ENCODE measurements at places on chromosomes 11 and 22. TPM values are rescaled to one million over a fixed set of nuclear protein-coding genes. Genes with fewer than 3 reads are reported as not detected.

GRCh38 chr11:34667810-34668582, 47.1 kb downstream of the EHF start:
- DNase-seq = no peak
- H3K27me3 ChIP-seq = no peaks in the 10 kb centered on the region
- H3K4me3 ChIP-seq = no peak overlapping the region
- no peaks in the 10 kb centered on the region for H3K36me3 ChIP-seq

RAB38 gene
- total RNA-seq = 0.44 TPM

DNA sequence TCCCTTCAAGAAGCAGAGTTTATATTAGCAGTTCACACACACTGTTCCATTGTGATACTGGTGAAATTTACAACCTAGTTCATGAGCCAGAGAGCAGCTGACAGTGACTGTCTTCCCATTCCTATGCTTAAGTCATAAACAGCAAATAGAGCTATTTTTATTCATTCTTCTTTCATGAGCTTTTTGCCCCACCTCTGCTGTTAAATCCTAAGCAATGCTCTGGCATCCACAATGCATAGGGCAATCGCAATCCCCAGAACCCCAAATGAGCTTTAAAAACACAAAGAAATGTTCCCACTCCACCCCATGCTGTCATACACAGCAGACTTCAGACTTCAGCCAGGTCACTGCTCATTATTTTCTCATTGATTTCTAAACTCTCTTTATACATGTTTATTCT, 307.5 kb downstream of the ETS1 start:
- DNase-seq = no peak
- no peaks in the 10 kb centered on the region for H3K36me3 ChIP-seq
- no peak overlapping the region for H3K27ac ChIP-seq
- H3K27me3 ChIP-seq = no peaks in the 10 kb centered on the region
- H3K4me1 ChIP-seq = peaks cover 4% of the 10 kb centered on the region

GRAP2 gene
- total RNA-seq = 65.3 TPM

- no peaks in the 10 kb centered on the region for H3K27me3 ChIP-seq
- H3K36me3 ChIP-seq = no peaks in the 10 kb centered on the region
- no peak overlapping the region for H3K4me3 ChIP-seq
- no peak for DNase-seq
Observed at GRCh38 chr11:110955776-110956175, 243.5 kb upstream of the ARHGAP20 start.

- H3K36me3 ChIP-seq = no peaks in the 10 kb centered on the region
- DNase-seq = no peak
- H3K4me1 ChIP-seq = no peaks in the 10 kb centered on the region
- no peak overlapping the region for H3K4me3 ChIP-seq
Observed at GRCh38 chr11:83782329-83782728, 496.2 kb upstream of the CCDC90B start.

- H3K27ac ChIP-seq = no peak overlapping the region
- no peak overlapping the region for H3K4me3 ChIP-seq
- H3K36me3 ChIP-seq = no peaks in the 10 kb centered on the region
- H3K4me1 ChIP-seq = no peaks in the 10 kb centered on the region
Observed at GRCh38 chr11:2234963-2235362, 35.4 kb downstream of the ASCL2 start.

GRCh38 chr11:30434901-30435300, 112.0 kb downstream of the ARL14EP start:
- no peak overlapping the region for H3K4me3 ChIP-seq
- no peaks in the 10 kb centered on the region for H3K36me3 ChIP-seq
- DNase-seq = no peak
- H3K4me1 ChIP-seq = no peaks in the 10 kb centered on the region

- DNase-seq = no peak
- H3K4me1 ChIP-seq = no peaks in the 10 kb centered on the region
- H3K27me3 ChIP-seq = no peaks in the 10 kb centered on the region
- no peak overlapping the region for H3K4me3 ChIP-seq
- H3K36me3 ChIP-seq = no peaks in the 10 kb centered on the region
Observed at GRCh38 chr11:104124979-104125378, 39.0 kb downstream of the PDGFD start.

DNA sequence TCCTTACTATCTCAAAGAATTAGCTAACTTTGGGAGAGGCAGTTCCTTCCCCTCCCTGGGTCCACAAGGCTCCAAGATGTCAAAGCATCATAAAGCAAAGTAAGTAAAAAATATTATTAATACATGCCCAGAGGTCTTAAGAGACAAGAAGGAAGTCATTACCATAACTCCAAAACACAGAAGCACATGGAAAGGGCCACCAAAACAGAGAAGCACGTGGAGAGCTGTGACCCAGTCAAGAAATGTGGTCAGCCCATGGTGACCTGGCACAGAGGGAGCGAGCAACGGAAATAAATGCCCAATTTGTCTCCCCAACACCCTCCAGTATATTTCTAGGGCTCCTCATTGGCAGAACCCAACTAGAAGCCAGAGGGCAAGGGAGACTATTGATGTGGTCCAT, 277.5 kb upstream of the API5 start:
- DNase-seq = no peak
- H3K27me3 ChIP-seq = no peaks in the 10 kb centered on the region
- no peak overlapping the region for H3K4me3 ChIP-seq
- H3K4me1 ChIP-seq = no peaks in the 10 kb centered on the region
- H3K27ac ChIP-seq = no peak overlapping the region
- no peaks in the 10 kb centered on the region for H3K36me3 ChIP-seq

DNA sequence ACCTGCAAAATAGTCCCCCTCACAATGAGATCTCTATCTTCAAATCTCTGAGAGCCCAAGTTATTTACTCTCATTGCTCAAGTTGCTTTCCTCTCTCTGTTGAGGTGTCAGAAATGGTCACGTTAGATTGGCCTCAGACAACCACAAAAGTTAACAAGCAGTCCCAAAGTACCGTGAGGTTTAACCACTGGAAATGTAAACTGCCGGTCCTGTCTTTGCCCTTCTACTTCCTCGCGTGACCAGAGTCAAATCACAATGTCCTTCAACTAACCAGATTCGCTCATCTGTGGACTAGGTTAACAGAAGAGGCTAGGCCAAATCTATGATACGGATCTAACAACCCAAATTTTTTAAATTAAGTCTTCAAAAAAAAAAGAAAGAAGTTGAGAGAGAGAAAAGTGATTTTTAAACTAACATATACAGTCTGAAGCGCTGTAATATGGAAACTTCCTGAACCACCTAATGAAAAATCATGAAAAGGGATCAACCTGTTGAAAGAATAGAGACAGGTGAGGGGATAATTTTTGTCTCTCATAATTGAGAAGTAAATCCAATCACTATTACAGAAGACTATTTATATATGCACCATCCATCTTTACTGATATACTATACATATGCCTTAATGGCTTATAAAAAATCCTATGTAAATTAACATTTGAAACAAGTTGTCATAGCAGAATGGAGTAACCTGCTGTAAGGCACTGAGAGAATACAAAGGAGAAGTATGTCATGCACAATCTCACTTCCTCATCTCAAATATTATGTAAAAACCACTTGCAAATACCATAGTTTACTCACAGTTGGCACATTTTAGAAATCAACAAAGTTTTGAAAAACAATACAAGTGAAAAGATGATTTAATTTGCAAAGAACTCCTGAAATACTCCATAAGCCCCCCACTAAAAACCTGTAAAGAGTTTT, 3.3 kb upstream of the JAML start:
- peaks cover 27% of the 10 kb centered on the region for H3K36me3 ChIP-seq
- peaks cover 60% of the 10 kb centered on the region for H3K4me1 ChIP-seq
- no peaks in the 10 kb centered on the region for H3K27me3 ChIP-seq
- DNase-seq = no peak

TMEM45B gene
- 1.7 TPM for total RNA-seq

- H3K27me3 ChIP-seq = peaks cover 97% of the 10 kb centered on the region
- peaks cover 75% of the 10 kb centered on the region for H3K4me1 ChIP-seq
- H3K36me3 ChIP-seq = no peaks in the 10 kb centered on the region
- H3K27ac ChIP-seq = no peak overlapping the region
Observed at GRCh38 chr11:31809857-31810778, 1.0 kb downstream of the PAX6 start.

MRPL48 gene
- total RNA-seq = 10.1 TPM

PGA3 gene
- not detected for total RNA-seq

- H3K36me3 ChIP-seq = no peaks in the 10 kb centered on the region
- H3K4me3 ChIP-seq = no peak overlapping the region
- no peak for DNase-seq
- H3K27me3 ChIP-seq = no peaks in the 10 kb centered on the region
- no peaks in the 10 kb centered on the region for H3K4me1 ChIP-seq
- H3K27ac ChIP-seq = no peak overlapping the region
Observed at GRCh38 chr11:70183032-70183431, 20.1 kb upstream of the FADD start.

DNA sequence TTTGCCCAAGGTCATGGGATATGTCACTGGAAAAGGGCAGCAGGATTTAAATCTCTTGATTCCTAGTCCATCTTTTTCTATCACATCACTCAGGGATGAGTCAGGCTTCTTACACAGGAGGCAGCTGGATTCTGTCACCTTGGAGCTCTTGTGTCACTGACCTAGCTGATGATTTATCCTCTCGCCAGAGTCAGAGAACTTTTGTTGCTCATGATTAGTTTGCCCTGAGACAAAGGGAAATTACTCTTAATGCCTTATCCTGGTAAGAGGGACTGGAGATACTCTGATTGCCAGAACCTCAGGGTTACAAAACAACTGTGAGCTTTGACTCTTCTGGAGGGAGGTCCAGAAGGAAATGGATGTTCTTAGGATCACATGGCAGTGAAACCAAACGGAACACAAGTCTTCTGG, 10.1 kb downstream of the COA4 start:
- peaks cover 34% of the 10 kb centered on the region for H3K36me3 ChIP-seq
- H3K4me3 ChIP-seq = no peak overlapping the region
- no peaks in the 10 kb centered on the region for H3K4me1 ChIP-seq
- no peaks in the 10 kb centered on the region for H3K27me3 ChIP-seq
- no peak for DNase-seq

DNA sequence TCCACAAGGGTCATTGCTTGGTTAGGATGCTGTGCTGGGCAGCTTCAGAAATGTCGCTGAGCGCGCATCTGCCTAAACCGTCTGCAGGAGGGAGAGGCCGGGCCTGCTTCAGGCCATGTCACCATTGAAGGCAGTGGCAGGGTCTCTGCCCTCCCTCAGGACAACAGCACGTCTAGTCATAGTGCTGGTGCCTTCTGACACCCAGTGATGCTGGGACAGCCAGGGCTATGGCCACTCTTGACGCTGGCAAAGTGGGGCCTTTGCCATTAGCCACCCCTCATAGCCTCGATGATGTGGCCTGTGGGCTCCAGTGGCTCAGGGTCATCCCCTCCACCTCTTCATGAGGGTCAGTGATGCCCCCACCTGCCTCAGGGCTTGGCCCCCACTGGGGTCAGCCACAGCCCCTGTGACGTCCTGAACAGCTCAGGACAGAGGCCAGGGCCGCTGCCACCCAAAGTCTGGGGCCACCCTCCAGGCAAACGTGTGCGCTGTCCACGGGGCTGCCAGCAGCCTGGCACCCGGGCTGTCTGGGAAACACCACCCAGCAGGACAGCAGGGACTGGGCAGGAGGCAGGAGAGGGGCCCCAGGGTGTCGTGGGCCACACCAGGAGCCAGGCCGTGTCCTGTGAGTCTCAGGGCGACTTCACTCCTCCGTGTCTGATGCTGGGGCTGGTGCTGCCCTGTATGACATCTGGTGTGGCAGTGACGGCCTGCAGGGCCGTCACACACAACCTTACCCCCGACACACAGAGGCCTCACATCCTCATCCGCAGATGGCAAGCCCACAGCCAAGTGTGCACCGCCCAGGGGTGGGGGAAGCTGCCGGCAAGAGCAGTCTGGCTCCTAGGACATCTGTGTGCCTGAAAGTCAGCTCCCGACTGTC, 42.5 kb downstream of the CERK start:
- no peaks in the 10 kb centered on the region for H3K4me1 ChIP-seq
- H3K36me3 ChIP-seq = peaks cover 90% of the 10 kb centered on the region

GRCh38 chr11:95699631-95700470, 89.7 kb downstream of the FAM76B start:
- H3K27me3 ChIP-seq = no peaks in the 10 kb centered on the region
- no peaks in the 10 kb centered on the region for H3K36me3 ChIP-seq
- H3K4me3 ChIP-seq = peak overlapping the region; percentile 45
- no peak for DNase-seq

GRCh38 chr22:22954656-22955055, 67.0 kb downstream of the IGLL5 start:
- no peak for DNase-seq
- H3K27me3 ChIP-seq = peaks cover 7% of the 10 kb centered on the region
- H3K36me3 ChIP-seq = no peaks in the 10 kb centered on the region
- peaks cover 4% of the 10 kb centered on the region for H3K4me1 ChIP-seq
- H3K27ac ChIP-seq = no peak overlapping the region
- no peak overlapping the region for H3K4me3 ChIP-seq

DNA sequence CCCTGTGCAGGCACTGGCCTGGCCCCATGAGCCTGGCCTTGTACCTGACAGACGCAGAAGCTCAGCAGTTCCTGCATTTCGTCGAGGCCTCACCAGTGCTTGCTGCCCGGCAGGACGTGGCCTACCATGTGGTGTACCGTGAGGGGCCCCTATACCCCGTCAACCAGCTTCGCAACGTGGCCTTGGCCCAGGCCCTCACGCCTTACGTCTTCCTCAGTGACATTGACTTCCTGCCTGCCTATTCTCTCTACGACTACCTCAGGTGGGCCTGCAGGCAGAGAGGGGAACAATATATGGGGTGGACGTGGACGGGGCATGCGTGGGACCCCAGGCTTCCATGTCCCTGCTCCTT, 4.9 kb downstream of the LARGE2 start:
- H3K4me3 ChIP-seq = no peak overlapping the region
- no peak overlapping the region for H3K27ac ChIP-seq
- H3K36me3 ChIP-seq = peaks cover 8% of the 10 kb centered on the region
- no peak for DNase-seq
- H3K27me3 ChIP-seq = no peaks in the 10 kb centered on the region
- peaks cover 56% of the 10 kb centered on the region for H3K4me1 ChIP-seq

DNA sequence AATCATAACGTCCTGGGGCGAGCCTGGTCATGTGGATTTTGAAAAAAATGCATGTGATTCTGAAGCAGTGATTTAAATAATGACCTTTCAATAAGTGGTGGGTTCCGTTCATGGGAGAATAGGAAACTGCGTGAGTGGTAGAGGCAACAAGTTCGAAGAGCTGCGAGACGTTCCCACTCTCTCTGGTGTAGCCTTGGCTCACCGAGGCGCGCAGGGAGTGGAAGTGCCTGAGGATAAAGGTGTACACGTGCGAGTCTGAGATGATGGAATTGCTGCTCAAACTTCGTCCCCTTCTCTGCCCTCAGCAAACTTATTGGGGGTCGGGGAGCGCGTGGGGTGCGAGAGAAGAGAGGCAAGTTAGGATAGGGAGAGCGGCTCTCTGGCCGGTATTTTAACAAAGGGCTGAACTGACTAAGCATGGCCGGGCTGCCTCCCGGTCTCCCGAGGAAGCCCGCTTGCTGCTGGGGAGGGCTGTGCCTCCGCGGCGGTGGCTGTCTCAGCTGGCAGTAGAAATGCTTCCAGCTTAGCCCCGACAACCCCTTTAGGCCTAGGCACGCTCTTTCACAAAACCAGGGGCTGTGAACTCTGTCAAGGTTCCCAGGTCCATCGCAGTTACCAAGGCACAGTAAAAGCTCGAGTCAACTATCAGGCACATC, 875 bp upstream of the STT3A start:
- H3K27me3 ChIP-seq = no peaks in the 10 kb centered on the region
- peak overlapping the region; percentile 94 for H3K4me3 ChIP-seq
- peak overlapping the region; percentile 94 for H3K27ac ChIP-seq

- H3K27me3 ChIP-seq = no peaks in the 10 kb centered on the region
- peaks cover 4% of the 10 kb centered on the region for H3K4me1 ChIP-seq
- no peaks in the 10 kb centered on the region for H3K36me3 ChIP-seq
- DNase-seq = no peak
Observed at GRCh38 chr11:36558571-36559413, 9.0 kb upstream of the RAG1 start.

SSH3 gene
- total RNA-seq = 8.5 TPM

GRCh38 chr11:130315354-130315970, 745 bp upstream of the ZBTB44 start:
- H3K36me3 ChIP-seq = no peaks in the 10 kb centered on the region
- H3K4me3 ChIP-seq = peak overlapping the region; percentile 59
- H3K4me1 ChIP-seq = peaks cover 12% of the 10 kb centered on the region
- H3K27me3 ChIP-seq = no peaks in the 10 kb centered on the region
- H3K27ac ChIP-seq = peak overlapping the region; percentile 69
- peak; percentile 55 for DNase-seq
